ENCODE measurements at places on chromosomes 4 and X.

DNA sequence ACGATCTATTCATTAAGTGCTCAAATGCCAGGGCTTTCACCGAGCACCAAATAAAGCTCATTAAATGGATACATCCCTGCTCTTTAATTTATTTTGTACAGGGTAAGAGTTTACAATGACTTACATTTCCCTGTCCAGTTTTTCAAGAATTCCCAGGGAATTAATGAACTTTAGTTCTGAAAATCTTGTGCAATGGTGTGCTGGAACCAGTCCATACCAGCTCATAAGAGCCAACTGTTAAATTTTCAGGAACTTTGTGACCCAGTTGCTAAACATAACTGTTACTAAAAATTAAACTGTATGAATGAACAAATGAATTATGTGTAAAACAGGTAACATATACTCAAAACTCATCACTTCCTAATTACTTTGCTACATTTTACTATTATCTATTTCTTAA lies 191.7 kb upstream of the RASGEF1B start:
- DNase-seq: no peak

DNA sequence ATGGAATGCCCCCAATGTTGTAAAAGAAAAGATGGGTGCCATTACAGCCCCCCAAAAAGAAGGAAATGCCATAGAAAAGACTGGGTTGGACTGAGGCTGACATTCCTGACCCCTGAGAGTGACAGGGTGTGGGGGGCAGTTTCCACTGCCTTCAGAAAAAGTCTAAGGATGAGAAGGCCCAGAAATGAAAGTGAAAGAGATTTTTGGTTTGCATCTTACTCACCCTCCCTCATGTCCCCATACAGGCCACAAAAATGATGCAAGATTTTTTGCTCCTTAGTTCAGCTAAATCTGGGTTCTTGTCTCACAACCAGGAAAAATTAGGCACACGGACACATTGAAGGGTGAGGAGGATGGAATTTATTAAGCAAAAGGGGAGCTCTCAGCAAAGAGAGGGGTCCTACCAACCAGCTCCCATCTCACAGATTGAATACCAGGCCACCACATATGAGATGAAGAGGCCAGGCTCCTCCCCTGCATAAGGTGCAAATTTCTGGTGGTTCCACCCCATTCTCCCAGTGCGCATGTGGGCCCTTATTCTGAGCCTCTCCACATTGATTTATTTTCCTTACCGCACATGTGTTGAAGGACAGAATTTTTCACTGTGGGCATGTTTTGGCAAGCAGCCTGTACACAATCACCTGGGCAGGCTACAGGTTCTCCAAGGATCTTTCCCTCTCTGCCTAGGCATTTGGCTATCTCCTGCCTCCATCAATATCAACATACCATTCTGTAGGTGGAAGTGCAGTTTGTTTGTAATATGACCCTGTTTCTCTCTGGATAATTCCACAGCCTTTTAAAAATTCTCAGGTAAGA lies 18.8 kb downstream of the PPP4R3C start:
- no peak for DNase-seq

- no peak for DNase-seq
Observed at GRCh38 chr4:100366213-100366612, 151.6 kb downstream of the EMCN start.

DNA sequence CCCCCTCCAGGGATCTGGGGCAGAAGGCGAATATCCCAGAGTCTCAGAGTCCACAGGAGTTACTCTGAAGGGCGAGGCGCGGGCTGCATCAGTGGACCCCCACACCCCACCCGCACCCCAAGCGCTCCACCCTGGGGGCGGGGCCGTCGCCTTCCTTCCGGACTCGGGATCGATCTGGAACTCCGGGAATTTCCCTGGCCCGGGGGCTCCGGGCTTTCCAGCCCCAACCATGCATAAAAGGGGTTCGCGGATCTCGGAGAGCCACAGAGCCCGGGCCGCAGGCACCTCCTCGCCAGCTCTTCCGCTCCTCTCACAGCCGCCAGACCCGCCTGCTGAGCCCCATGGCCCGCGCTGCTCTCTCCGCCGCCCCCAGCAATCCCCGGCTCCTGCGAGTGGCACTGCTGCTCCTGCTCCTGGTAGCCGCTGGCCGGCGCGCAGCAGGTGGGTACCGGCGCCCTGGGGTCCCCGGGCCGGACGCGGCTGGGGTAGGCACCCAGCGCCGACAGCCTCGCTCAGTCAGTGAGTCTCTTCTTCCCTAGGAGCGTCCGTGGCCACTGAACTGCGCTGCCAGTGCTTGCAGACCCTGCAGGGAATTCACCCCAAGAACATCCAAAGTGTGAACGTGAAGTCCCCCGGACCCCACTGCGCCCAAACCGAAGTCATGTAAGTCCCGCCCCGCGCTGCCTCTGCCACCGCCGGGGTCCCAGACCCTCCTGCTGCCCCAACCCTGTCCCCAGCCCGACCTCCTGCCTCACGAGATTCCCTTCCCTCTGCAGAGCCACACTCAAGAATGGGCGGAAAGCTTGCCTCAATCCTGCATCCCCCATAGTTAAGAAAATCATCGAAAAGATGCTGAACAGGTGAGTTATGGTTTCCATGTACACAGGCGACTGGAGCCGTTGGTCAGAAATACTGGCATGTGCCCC lies at the start of gene CXCL1:
Gene CXCL1, plus strand, starts transcription at position 264 of the 926 bp plus-strand sequence. Its CDS starts 78 bp downstream, at position 342.
- DNase-seq: no peak
